Activated T-helper 2 cell treated with anti-CD3 and anti-CD28 coated beads, Interferon-gamma antibody, Interleukin-2, Interleukin-4, amounts not matched to agents 10 μg/mL and 5 μg/mL and 100 μg/mL, durations not matched to agents 14 hours and 24 hours and 36 hours (primary cell): ENCODE measurements at places on chromosomes 16 and 17.

DNA sequence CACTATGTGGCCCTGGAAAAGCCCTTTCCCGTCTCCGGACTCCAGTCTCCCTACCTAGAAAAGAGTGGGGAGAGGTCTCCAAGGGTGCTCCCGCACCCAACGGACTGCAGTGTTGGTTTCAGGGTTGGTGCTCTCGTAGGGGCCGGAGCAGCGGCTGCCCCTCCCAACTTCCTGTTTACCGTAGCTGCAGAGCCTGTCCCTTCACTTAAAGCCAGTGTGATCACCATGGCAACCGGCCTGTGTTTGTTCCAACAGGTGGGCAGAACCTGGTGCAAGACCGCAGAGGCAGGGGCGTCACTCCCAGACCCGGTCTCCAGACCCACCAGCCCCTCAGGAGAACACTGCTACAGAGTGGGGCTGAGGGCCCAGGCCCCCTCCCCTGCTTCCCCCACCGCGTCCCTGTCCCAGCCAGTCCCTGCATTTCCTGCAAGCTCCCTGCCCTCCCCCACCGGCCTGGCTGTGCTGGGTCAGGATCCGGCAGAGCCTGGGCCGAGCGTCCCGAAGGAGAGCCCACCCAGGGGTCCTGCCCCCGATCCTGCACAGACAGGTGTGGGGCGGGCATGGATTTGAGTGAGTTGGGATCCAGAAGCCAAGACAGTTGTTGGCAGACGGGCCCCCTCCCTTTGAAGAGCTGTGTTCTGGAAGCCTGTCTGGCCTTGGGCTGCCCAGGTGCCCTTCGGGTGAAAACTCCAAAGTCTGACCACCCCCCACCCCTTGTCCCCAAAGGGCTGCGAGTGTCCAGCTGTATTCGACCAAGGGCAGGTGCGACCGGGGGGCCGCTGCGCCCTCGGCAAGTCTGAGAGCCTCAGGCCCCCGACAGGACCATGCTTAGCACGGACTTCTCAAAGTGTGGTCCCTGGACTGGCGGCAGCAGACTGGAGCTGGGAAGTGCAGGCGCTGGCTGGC lies 1.5 kb upstream of the BAIAP3 start:
- H3K4me3 ChIP-seq: peak overlapping the region; percentile 33
- no peak overlapping the region for H3K27ac ChIP-seq
- DNase-seq: peak; percentile 63
- peaks cover 6% of the 10 kb centered on the region for H3K4me1 ChIP-seq

DNA sequence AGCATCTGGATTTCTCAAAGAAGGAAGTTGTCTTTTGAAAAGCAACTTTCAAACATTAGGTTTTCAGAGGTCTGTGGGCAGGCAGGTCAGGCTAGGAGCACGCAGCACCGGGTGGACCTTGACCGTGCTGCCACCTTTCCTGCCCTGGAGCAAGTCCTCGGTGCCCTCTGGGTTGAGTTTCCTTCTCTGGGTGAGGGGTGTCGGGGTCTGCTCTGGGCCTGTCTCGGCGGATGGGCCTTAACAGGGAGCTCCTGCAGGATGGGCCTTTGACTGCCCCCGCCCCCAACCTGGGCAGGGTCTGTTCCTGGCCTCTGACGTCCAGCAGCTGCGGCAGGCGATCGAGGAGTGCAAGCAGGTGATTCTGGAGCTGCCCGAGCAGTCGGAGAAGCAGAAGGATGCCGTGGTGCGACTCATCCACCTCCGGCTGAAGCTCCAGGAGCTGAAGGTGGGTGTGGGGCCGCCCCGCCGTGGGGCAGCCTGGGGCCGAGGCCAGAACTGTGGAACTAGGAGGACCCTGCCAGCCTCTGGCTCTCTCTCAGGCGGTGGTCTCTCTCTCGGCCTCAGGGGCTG lies 8.7 kb downstream of the DEF8 start:
- H3K36me3 ChIP-seq: peaks cover 12% of the 10 kb centered on the region
- DNase-seq: no peak
- no peak overlapping the region for H3K4me3 ChIP-seq
- H3K27me3 ChIP-seq: no peaks in the 10 kb centered on the region
- H3K27ac ChIP-seq: no peak overlapping the region

DNA sequence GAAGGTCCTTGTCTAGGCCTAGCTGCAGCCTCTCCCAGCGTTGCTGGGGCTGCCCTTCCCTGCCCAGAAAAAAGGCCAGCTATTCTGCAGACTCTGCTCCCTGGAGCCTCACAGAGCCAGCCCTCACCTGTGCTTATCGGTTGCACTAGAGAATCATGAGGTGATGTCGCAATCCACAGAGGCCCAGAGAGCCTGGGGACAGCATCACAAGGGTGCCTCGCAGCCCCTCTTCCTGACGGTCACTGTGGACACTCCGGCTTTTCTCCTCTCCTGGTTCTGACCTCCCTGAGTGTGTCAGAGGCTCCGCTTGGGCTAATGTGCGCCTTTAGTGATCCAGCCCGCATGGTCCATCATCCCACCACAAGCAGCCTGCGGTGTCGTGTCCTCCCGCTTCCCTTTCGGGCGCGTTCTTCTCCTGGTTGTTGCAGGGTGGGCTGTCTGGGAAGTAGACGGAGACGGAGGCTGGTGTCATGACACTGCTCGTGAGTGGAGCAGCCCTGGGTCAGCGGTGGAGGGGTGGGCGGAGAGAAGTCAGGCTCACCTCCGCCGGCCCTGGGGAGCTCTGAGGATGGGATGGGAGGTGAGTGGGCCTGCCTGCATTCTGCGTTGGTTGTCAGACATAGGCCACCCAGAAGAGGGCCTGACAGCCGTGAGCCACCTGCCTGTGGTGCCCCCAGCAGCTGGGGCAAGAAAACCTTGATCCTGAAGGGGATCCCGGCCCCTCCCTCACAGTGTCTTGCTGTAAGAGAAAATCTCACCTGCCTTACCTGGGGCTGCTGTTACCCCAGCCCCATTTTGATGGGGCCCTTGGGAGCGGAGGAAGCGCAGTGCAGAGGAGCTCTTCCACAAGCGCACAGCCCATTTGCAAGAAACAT lies 165.9 kb upstream of the CHMP6 start:
- H3K27me3 ChIP-seq: no peaks in the 10 kb centered on the region
- H3K27ac ChIP-seq: peak overlapping the region; percentile 28
- peaks cover 64% of the 10 kb centered on the region for H3K36me3 ChIP-seq
- no peak for DNase-seq
- H3K4me1 ChIP-seq: peaks cover 39% of the 10 kb centered on the region

DNA sequence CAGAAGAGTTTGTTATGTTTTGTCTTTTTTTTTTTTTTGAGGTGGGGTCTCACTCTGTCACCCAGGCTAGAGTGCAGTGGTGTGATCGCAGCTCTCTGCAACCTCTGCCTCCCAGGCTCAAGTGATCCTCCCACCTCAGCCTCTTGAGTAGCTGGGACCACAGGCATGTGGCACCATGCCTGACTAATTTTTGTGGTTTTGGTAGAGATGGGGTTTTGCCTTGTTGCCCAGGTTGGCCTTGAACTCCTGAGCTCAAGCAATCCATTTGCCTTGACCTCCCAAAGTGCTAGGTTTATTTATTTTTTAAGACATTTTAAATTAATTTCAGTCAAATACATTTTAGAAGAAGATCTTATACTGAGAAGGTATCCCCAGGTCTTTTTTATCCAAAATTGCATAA lies 366.7 kb downstream of the KCNJ2 start:
- no peak overlapping the region for H3K4me3 ChIP-seq
- H3K36me3 ChIP-seq: no peaks in the 10 kb centered on the region
- no peak overlapping the region for H3K27ac ChIP-seq
- no peaks in the 10 kb centered on the region for H3K4me1 ChIP-seq
- DNase-seq: no peak

DNA sequence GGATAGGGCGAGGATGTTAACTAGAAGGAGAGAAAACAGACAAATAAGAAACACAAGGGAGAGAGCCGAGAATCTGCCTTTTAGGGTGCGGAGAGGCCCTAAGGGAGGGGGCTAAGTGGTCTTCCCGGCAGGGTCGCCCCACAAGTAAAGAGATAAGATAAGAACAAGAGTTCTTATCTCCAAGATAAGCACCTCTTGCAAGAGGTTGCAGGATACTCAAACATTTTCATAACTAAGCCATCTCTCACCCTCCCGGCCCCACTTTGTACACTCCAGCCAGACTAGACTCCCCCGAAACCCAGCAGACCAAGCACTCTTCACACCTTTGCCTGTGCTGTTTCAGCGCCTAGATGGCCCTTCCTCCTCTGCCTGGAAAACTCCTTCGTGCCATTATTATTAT lies 14.3 kb downstream of the ZNF319 start:
- no peak for DNase-seq
- peaks cover 11% of the 10 kb centered on the region for H3K4me1 ChIP-seq
- H3K27me3 ChIP-seq: peaks cover 12% of the 10 kb centered on the region
- no peak overlapping the region for H3K27ac ChIP-seq
- H3K4me3 ChIP-seq: no peak overlapping the region
